ENCODE measurements at places on chromosomes 3 and 15. TPM values are rescaled to one million over a fixed set of nuclear protein-coding genes. Genes with fewer than 3 reads are reported as not detected.

GRCh38 chr3:56042326-56042951 lies 425.8 kb downstream of the ERC2 start:
- peaks cover 3% of the 10 kb centered on the region for H3K4me1 ChIP-seq
- H3K27me3 ChIP-seq, result peaks cover 38% of the 10 kb centered on the region
- H3K36me3 ChIP-seq, result no peaks in the 10 kb centered on the region
- no peak for DNase-seq
- H3K4me3 ChIP-seq, result no peak overlapping the region

DNA sequence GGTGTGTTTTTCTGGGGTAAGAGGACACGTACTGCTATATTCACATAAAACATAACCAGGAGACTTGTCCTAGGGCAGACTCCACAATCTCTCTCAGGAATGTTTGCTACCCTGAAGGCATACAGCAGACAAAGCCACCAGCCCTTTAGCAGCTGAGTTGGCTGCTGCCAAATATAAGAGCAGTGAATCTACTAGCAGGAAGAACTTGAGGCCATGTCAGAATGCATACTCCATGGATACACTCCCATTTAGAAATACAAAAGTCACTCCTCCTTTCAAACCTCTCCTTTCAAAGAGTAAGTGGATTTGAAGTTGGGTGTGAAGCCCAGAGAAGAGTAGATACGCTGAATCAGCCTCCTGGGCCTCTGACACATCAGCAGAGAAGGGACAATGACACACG lies 94.1 kb downstream of the CADPS start:
- H3K27me3 ChIP-seq, result no peaks in the 10 kb centered on the region
- H3K36me3 ChIP-seq, result no peaks in the 10 kb centered on the region
- H3K4me3 ChIP-seq, result no peak overlapping the region
- H3K27ac ChIP-seq, result no peak overlapping the region

- no peak overlapping the region for H3K27ac ChIP-seq
- no peaks in the 10 kb centered on the region for H3K4me1 ChIP-seq
- no peaks in the 10 kb centered on the region for H3K27me3 ChIP-seq
- no peak for DNase-seq
- H3K4me3 ChIP-seq, result no peak overlapping the region
Observed at GRCh38 chr3:60303160-60303559, 948.1 kb downstream of the FHIT start.

DNA sequence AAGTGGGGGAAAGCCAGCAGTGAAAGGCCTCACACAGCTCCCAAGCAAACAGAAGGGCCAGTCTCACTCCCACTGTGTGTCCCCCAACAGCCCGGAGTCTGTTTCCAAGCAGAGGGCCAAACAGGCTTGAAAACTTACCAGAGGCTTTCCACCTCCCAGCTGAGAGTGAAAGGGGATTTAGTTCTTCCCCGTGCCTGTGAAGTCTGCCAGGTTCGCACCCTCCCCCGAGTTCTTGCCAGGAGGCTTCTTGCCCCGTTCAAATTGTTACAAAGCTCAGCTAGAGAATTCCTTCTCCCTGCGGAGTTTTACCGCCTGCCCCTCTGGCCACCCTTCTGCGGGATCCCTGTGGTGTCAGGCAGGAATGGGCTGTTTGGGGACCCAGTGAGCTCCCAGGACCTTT lies 68.0 kb upstream of the WNT7A start:
- H3K27ac ChIP-seq, result peak overlapping the region; percentile 51
- no peaks in the 10 kb centered on the region for H3K27me3 ChIP-seq
- H3K36me3 ChIP-seq, result no peaks in the 10 kb centered on the region
- DNase-seq, result peak; percentile 81
- H3K4me3 ChIP-seq, result peak overlapping the region; percentile 77

The MUC4 gene
- total RNA-seq, result 0.35 TPM

The GP9 gene
- not detected for total RNA-seq

The PRTG gene
- total RNA-seq, result 32.6 TPM

The CRELD1 gene
- 38.6 TPM for total RNA-seq

Data from endodermal cell (in vitro differentiated cells).